ENCODE measurements at places on chromosomes 11 and 22.
A peak's percentile ranks its signal among the peaks of the same experiment; 100 is the strongest.

- DNase-seq, result peak; percentile 13
These were observed 29.6 kb downstream of the RTN4R start for GRCh38 chr22:20238536-20238900.

DNA sequence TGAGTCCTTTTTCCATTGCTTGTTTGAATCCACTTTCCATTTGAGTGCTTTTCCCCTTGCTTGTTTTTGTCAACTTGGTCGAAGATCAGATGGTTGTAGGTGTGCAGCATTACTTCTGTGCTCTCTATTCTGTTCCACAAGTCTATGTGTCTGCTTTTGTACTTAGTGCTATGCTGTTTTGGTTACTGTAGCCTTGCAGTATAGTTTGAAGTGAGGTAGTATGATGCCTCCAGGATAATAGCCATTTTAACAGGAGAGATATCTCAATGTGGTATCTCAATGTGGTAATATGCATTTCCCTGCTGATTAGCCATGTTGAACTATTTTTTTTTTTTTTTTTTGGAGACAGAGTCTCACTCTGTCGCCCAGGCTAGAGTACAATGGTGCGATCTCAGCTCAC, 16.7 kb downstream of the ACRV1 start:
- no peak for DNase-seq

GRCh38 chr11:34348919-34349318, 8.9 kb downstream of the ABTB2 start:
- no peak for DNase-seq

DNA sequence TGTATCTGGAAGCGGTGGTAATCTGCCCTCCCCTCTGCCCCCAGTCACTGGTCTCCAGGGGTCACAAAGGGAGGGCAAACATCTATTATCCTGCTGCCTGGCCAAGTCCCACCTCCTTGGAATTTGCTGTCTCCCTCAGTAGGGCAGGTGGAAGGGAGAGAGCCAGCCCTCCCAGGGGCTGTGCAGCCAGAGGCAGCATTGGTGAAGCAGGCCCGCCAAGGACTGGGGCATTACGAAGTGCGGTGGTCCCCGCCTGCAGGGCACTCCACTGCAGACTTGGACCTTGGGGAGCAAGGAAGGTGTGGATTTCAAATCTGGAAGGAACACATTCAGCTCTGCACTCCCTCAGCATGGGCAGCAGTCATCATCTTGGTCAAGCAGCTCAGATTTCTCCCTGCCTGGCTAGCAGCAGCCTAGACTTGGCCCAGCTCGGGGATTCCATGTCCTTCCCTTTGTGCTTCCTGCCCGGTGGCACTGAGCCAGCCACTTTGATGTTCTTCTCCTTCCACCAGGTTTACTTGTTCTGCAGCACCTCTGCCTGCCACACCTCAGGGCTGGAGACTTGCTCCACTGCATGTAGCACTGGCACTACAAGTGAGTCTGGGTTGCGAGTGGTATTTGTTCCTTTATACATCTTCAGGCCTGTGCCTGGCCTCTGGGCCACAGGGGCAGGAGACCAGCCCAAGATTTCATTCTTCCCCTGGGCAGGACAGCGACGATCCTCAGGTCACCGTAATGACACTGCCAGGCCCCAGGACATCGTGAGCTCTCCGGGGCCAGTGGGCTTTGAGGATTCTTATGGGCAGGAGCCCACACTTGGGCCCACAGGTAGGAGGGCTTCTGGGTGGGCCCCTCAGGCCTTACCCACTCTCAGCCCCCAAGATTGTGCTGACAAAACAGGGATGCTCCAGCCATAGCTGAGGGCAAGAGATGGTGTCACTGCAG, 7.4 kb downstream of the ZP1 start:
- DNase-seq, result no peak

- DNase-seq, result no peak
These were observed 28.0 kb upstream of the KRTAP5-6 start for GRCh38 chr11:1668911-1669473.

- DNase-seq, result no peak
These were observed 69.1 kb upstream of the OR5AN1 start for GRCh38 chr11:59289356-59290181.

- DNase-seq, result no peak
These were observed 57.6 kb downstream of the SYN3 start for GRCh38 chr22:33000342-33001280.

GRCh38 chr11:26330262-26330661, 1.7 kb upstream of the ANO3 start:
- no peak for DNase-seq

GRCh38 chr11:118305726-118306125, 1.2 kb downstream of the CD3E start:
- DNase-seq, result no peak

- DNase-seq, result no peak
These were observed 277.4 kb upstream of the NARS2 start for GRCh38 chr11:78851878-78852586.

GRCh38 chr22:20432244-20432686, 5.4 kb downstream of the SCARF2 start:
- no peak for DNase-seq

GRCh38 chr11:67256477-67257135, 9.7 kb upstream of the GRK2 start:
- no peak for DNase-seq

- DNase-seq, result no peak
These were observed 57.6 kb upstream of the FTH1 start for GRCh38 chr11:62024936-62025486.

DNA sequence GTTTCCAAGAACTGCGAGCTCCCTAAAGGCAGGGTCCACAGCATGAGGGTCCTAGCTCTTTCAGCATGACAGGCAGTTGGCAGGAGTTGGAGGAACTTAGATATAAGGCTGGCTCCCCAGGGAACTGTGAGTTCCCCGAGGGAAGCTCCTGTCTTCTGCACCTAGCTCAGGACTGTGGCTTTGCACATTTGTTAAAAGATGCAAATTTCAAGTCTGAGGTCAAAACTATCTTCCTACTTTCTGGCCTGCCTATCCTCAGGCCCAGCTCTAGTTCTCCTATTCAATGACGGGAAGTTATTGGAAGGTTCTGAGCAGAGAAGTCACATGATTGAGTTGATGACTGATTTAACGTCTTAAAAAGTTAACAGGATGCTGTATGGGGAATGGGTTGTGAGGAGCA, 11.7 kb upstream of the UCP3 start:
- no peak for DNase-seq
